ENCODE measurements at places on chromosomes 6 and 20.

GRCh38 chr6:6766230-6766905 is 177.8 kb downstream of the LY86 start:
- no peak for DNase-seq

- DNase-seq: no peak
These were observed 43.9 kb upstream of the CD93 start for GRCh38 chr20:23129891-23130621.

- DNase-seq: no peak
These were observed 30.2 kb upstream of the FOXP4 start for GRCh38 chr6:41515995-41516394.

DNA sequence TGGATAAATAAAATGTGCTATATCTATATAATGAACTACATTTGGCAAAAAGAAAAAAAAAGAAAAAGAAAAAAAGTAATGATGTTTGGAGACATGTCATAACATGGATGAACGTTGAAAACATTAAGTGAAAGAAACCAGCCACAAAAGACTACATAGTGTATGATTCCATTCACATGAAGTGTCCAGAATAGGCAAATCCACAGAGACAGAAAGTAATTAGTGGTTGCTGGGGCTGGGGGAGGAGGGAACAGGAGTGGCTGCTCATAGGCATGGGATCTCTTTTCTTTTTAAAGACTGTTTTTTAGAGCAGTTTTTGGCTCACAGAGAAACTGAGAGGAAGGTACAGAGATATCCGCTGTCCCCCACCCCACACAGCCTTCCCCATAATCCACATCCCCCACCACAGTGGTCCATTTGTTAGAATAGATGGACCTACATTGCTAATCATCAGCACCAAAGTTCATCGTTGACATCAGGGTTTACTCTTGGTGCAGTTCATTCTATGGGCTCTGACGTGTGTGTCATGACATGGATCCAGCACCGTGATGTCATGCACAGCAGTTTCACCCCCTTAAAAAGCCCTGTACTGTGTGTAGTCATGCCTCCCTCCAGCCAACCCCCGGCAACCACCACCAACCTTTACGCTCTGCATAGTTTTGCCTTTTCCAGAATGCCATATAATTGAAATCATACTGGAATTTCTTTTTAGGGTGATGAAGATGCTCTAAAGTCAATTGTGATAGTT is 240.9 kb upstream of the RREB1 start:
- no peak for DNase-seq

DNA sequence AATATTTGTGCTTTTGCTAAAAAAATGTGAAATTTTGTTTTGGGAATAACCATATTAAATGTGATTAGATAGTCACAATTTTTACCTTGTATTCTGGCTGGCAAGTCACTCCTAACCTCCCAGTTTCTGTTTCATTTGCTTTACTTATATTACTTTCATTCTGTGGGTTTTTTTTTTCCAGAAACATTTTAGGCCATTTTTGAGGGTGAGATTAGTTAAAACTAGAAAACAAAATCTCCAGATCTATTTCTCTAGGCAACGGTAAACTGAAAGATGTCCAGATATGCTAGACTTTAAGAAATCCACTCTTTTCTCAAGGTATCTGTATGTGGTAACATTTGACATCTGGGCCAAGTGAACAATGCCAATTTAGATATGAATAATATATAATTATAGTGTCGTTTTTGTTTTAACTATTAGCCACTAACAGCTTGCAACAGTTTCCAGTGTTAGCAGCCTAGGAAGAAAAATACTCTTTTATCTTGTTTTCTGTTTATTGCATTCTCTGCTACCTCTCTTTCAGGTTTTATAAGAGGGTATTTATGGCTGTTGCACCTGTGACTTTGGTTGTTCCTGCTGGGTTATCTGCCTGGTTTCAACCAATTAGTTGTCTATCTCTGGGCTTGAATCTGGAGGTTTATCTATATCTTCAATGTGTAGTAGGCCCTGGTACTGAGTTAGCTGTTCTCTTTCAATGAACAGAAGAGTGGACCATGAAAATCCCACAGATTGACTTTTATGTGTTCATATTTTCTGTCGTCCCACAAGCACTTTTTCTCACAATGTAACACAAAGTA is 260.9 kb downstream of the NKAIN2 start:
- no peak for DNase-seq
